ENCODE measurements at places on chromosomes 1 and 21. TPM values are rescaled to one million over a fixed set of nuclear protein-coding genes. Genes with fewer than 3 reads are reported as not detected.

GRCh38 chr1:17717594-17718535, 37.3 kb upstream of the ACTL8 start:
- H3K4me1 ChIP-seq: no peaks in the 10 kb centered on the region
- H3K4me3 ChIP-seq: no peak overlapping the region
- no peak overlapping the region for H3K27ac ChIP-seq
- H3K27me3 ChIP-seq: peaks cover 14% of the 10 kb centered on the region
- DNase-seq: no peak
- no peaks in the 10 kb centered on the region for H3K36me3 ChIP-seq

- H3K36me3 ChIP-seq: no peaks in the 10 kb centered on the region
- H3K4me1 ChIP-seq: peaks cover 20% of the 10 kb centered on the region
- no peak overlapping the region for H3K4me3 ChIP-seq
- H3K27me3 ChIP-seq: no peaks in the 10 kb centered on the region
- no peak for DNase-seq
These were observed 4.1 kb upstream of the CCDC24 start for GRCh38 chr1:43987159-43987902.

GRCh38 chr1:169999331-169999741, 75.2 kb downstream of the KIFAP3 start:
- H3K27ac ChIP-seq: peak overlapping the region; percentile 28
- H3K4me1 ChIP-seq: peaks cover 5% of the 10 kb centered on the region
- DNase-seq: peak; percentile 19
- no peaks in the 10 kb centered on the region for H3K27me3 ChIP-seq
- H3K36me3 ChIP-seq: peaks cover 6% of the 10 kb centered on the region

DNA sequence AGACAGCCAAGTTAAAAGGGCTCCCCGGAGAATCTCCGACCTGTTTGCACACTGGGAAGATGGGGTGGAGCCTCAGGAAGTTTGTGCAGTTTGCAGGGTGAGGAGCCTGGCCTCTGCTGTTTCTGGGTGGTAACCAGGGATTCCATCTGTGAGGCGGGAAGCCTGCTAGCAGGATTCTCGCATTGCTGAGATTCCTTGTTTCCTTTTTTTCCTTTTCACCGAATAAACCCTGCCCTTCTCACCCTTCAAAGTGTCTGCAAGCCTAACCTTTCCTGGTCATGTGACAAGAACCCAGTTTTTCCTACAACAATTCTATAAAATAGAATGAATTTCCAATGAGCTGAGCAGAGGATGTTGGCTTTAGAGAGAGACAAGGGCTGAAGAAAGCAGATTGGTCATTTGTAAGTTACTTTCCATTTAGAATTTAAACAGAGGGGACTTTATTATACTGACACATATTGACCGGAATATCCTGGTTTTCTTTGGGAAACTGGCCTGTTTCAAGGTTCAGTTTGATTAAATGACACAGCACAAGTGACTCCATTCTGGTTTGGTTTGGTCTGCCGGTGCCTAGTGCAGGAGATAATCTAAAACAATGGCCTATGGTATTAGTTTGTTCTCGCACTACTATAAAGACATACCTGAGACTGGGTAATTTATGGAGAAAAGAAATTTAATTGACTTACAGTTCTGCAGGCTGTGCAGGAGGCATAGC, 48.7 kb upstream of the DNAH14 start:
- DNase-seq: no peak
- peaks cover 80% of the 10 kb centered on the region for H3K27me3 ChIP-seq
- H3K27ac ChIP-seq: no peak overlapping the region
- H3K4me3 ChIP-seq: no peak overlapping the region
- no peaks in the 10 kb centered on the region for H3K36me3 ChIP-seq

GRCh38 chr1:233665575-233666270, 51.8 kb downstream of the KCNK1 start:
- peaks cover 37% of the 10 kb centered on the region for H3K4me1 ChIP-seq
- no peak overlapping the region for H3K4me3 ChIP-seq
- no peaks in the 10 kb centered on the region for H3K27me3 ChIP-seq
- H3K36me3 ChIP-seq: no peaks in the 10 kb centered on the region
- DNase-seq: peak; percentile 27
- peak overlapping the region; percentile 85 for H3K27ac ChIP-seq

DNA sequence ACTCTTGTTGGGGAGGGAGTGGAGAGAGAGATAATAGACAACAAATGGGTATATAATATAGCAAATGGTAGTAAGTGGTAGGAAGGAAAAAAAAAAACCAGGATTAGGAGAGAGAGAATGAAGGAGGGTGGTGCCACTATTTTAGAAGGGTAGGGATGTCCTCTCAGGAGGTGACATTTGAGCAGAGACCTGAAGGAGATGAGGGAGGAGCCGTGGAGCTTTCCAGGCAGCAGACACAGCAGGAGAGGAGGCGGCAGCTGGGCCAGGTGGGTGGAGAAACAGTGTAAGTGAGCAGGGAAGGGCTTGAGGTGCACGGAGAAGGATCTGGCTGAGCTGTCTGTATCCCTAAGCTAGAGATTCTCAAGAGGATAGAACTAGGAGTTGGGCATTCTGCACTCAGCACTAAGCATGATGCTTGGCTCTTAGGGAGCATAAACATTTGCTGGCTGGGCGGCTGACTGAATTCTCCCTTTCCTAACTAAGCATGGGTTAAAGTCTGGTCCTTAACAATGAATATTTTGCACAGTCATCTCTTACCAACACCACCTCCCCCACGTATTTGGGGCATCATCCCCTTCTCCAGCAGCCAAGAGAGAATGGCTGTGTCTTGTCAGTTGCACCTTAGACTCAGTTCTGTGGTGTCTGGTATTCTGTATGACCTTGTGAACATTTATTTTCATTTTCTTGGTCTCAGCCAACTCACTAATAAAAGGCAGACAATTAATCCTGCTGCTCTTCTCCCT, 27.6 kb upstream of the SARS1 start:
- no peaks in the 10 kb centered on the region for H3K27me3 ChIP-seq
- no peaks in the 10 kb centered on the region for H3K36me3 ChIP-seq
- peak overlapping the region; percentile 19 for H3K27ac ChIP-seq
- DNase-seq: no peak
- no peak overlapping the region for H3K4me3 ChIP-seq

DNA sequence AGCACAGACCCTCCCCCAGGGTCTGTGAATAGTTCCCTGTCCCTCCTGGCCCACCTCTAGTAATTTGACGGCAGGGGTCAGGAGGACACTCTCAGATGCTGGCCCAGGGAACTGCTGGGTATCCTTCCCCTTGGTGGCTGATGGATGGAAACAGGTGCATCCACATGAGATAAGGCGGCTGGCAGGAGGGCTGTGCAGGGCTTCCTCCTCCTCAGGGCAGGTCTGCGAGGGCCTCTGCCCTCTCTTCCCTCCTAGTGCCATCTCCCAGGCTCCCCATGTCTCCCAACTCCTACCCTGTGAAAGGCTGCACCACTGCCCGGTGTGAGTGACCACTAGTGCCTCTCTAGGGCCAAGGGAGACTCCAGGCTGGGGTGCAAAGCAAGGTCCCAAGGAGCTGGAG, 123.9 kb downstream of the GLIS1 start:
- peaks cover 18% of the 10 kb centered on the region for H3K27me3 ChIP-seq
- H3K36me3 ChIP-seq: no peaks in the 10 kb centered on the region
- no peaks in the 10 kb centered on the region for H3K4me1 ChIP-seq
- no peak overlapping the region for H3K27ac ChIP-seq
- H3K4me3 ChIP-seq: no peak overlapping the region

GRCh38 chr1:203526572-203526971, 32.6 kb downstream of the OPTC start:
- H3K4me1 ChIP-seq: peaks cover 26% of the 10 kb centered on the region
- H3K4me3 ChIP-seq: no peak overlapping the region
- H3K27me3 ChIP-seq: no peaks in the 10 kb centered on the region
- H3K27ac ChIP-seq: no peak overlapping the region

DNA sequence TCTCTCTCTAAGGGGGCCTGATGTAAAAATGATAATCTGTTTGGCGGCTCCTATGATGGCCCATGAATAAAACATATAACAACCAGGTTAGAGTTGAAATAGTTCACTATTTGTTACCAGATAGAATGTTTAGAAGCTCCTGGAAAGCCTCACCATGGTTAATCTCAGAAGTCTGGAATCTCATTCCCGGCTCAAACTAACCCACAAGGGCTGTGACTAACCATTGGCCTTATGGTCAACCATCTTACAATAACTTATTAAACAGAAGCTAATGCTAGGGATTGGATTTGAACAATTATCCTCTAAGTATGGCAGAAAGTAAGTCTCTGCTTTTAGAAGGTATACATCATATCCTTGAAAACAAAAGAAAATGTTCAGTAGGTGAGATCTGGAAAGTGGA, 134.1 kb upstream of the ADGRL2 start:
- DNase-seq: no peak
- H3K27me3 ChIP-seq: no peaks in the 10 kb centered on the region
- no peak overlapping the region for H3K4me3 ChIP-seq
- H3K4me1 ChIP-seq: peaks cover 41% of the 10 kb centered on the region
- no peaks in the 10 kb centered on the region for H3K36me3 ChIP-seq

GRCh38 chr1:211965108-211965805, 70.1 kb downstream of the INTS7 start:
- no peaks in the 10 kb centered on the region for H3K4me1 ChIP-seq
- no peaks in the 10 kb centered on the region for H3K27me3 ChIP-seq
- DNase-seq: no peak
- no peak overlapping the region for H3K27ac ChIP-seq
- peaks cover 17% of the 10 kb centered on the region for H3K36me3 ChIP-seq
- no peak overlapping the region for H3K4me3 ChIP-seq

GRCh38 chr1:59305188-59305587, 8.3 kb downstream of the FGGY start:
- H3K27me3 ChIP-seq: no peaks in the 10 kb centered on the region
- no peak overlapping the region for H3K27ac ChIP-seq
- no peak for DNase-seq
- H3K4me3 ChIP-seq: no peak overlapping the region
- peaks cover 7% of the 10 kb centered on the region for H3K36me3 ChIP-seq

The SPRR5 gene
- total RNA-seq: not detected

The SRGAP2C gene
- 12.4 TPM for total RNA-seq

The DMBX1 gene
- total RNA-seq: not detected

The RSBN1 gene
- 7.6 TPM for total RNA-seq

The PDZK1IP1 gene
- not detected for total RNA-seq

The MYCL gene
- 0.44 TPM for total RNA-seq
